GM12878 (cell line): ENCODE measurements at places on chromosomes 1 and 21.

DNA sequence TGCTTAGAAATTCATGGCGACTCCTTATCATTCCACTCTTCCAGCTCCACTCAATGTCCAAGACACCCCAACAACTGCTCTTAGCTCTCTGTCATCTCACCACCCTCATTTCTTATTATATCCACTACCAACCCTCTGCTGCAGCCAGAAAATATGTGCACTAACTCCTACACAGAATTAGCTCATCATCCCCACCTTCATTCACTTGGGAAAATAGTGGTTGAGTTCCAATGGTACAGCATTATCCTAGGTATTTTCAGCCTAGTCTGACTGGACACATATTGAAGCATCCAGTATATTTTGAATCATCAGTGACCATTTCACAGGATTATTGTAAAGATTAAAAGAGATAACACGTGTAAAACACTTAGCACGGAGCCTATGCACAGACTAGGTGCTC lies 16.7 kb upstream of the VSIG8 start:
- H3K4me3 ChIP-seq: no peak overlapping the region
- no peaks in the 10 kb centered on the region for H3K27me3 ChIP-seq
- H3K36me3 ChIP-seq: no peaks in the 10 kb centered on the region
- no peaks in the 10 kb centered on the region for H3K4me1 ChIP-seq

DNA sequence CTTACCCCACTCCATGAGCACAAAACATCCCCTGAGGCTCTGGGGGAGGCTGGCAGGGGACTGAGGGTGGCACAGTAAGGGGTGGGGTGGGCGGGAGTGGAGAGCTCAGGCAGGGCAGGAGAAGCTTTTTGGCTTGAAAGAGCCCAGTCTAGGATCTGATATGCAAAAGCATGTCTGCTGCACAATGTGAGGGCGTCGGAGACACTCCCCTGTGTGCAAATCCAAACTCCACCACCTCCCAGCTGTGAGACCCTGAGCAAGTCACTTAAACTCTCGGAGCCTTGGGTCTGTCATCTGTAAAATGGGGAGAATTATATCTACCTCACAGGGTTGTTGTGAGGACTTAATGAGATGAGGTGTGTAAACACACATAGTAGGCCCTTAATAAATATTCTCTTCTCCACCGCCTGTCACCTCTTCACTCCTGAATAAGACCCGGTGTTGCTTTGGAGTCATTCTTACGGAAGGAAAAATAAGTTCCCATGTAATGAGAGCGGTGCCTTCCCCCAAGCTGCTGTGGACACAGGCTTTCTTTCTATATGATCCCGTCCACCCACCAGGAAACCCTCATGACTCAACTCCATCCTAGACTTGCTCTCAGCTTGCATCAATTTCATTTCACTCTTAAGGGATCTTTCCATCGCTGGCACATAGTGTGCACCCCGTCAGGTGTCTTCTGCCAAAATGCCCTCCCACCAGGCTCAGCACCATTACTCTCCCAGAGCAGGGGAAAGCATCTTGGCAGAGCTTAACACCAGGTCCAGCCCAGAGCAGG lies 12.5 kb downstream of the KCNN3 start:
- H3K27me3 ChIP-seq: no peaks in the 10 kb centered on the region
- peak overlapping the region; percentile 79 for H3K27ac ChIP-seq
- no peaks in the 10 kb centered on the region for H3K36me3 ChIP-seq
- no peak for DNase-seq
- peaks cover 56% of the 10 kb centered on the region for H3K4me1 ChIP-seq

DNA sequence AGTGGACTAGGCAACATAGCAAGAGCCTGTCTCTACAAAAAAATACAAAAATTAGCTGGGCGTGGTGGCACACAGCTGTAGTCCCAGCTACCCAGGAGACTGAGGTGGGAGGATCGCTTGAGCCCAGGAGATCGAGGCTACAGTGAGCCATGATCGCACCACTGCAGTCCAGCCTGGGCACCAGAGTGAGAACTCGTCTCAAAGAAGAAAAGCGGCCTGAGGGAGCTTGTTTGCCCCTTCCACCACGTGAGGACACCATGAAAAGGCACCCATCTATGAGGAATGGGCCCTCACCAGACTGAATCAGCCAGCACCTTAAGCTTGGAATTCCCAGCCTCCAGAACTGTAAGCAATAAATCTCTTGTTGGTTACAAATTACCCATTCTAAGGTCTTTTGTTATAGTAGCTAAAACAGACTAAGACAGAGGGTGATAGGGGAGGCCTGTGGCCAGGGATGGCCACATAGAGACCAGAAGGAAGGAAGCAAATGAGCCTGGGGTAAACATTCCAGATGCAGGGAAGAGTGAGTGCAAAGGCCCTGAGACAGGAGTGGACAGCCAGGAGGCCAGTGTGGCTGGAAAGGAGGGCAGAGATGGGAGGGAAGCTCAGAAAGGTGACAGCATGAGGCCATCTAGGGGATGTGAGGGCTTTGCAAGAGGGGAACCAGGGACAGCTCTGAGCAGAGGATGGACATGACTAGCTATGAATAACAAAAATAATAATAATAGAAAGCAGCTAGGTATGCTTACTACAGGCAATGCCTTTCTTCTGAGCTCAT lies 120.1 kb downstream of the MATN1 start:
- H3K36me3 ChIP-seq: no peaks in the 10 kb centered on the region
- no peak overlapping the region for H3K27ac ChIP-seq
- H3K4me3 ChIP-seq: no peak overlapping the region
- H3K27me3 ChIP-seq: no peaks in the 10 kb centered on the region; the same call in 1 of the 2 replicates
- DNase-seq: no peak

GRCh38 chr1:219062161-219062560 lies 111.5 kb upstream of the LYPLAL1 start:
- DNase-seq: no peak
- no peaks in the 10 kb centered on the region for H3K36me3 ChIP-seq
- H3K27me3 ChIP-seq: no peaks in the 10 kb centered on the region
- H3K4me1 ChIP-seq: no peaks in the 10 kb centered on the region

GRCh38 chr1:211231873-211232272 lies 27.3 kb upstream of the RCOR3 start:
- no peaks in the 10 kb centered on the region for H3K36me3 ChIP-seq
- no peak overlapping the region for H3K27ac ChIP-seq
- no peak for DNase-seq
- no peaks in the 10 kb centered on the region for H3K27me3 ChIP-seq

GRCh38 chr1:4322881-4323280 lies 331.5 kb upstream of the AJAP1 start:
- H3K4me3 ChIP-seq: no peak overlapping the region
- no peaks in the 10 kb centered on the region for H3K36me3 ChIP-seq
- H3K4me1 ChIP-seq: no peaks in the 10 kb centered on the region
- DNase-seq: no peak

- no peaks in the 10 kb centered on the region for H3K4me1 ChIP-seq
- no peak overlapping the region for H3K4me3 ChIP-seq
- H3K27ac ChIP-seq: no peak overlapping the region
These were observed 173.9 kb downstream of the GPATCH2 start for GRCh38 chr1:217457016-217457415.

DNA sequence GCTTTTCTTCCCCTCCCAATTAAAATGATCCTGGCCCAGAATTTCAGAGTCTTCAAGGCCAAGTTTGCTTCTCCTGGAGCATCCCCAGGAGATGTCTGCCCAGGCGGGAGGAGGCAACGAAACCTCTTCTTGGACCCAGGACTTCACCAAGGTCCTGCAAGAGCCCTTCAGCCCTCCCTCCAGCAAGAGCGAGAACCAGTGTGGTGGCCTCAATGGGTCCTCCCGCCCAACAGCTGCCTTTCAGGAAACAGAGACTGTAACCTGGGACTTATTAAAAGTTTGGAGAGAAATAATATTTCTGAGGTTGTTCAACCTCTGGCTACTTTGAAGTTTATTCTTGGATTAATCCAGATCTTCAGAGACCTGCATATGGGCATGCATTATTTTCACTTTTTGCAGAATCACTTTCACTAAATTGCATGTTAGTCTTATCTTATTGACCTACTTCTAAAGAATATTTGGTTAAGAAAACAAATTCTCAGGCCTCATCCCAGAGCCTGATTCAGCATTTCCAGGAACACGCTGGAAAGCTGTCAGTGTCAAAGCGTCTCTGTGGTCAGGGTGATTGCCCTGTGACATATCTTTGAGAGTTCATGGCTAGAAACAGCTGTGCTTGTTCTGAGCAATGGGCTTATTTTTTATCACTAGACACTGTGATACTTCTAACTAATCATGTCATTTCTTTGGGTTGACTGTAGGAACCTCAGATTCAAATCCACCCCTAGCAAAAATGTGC lies 66.0 kb upstream of the CLDN14 start:
- DNase-seq: no peak
- no peaks in the 10 kb centered on the region for H3K27me3 ChIP-seq
- no peaks in the 10 kb centered on the region for H3K4me1 ChIP-seq
- no peaks in the 10 kb centered on the region for H3K36me3 ChIP-seq
- no peak overlapping the region for H3K4me3 ChIP-seq

- no peaks in the 10 kb centered on the region for H3K36me3 ChIP-seq
- H3K4me3 ChIP-seq: no peak overlapping the region
- H3K27me3 ChIP-seq: no peaks in the 10 kb centered on the region
- no peak for DNase-seq
- H3K4me1 ChIP-seq: peaks cover 5% of the 10 kb centered on the region
These were observed 8.5 kb upstream of the MEX3A start for GRCh38 chr1:156090840-156091188.

DNA sequence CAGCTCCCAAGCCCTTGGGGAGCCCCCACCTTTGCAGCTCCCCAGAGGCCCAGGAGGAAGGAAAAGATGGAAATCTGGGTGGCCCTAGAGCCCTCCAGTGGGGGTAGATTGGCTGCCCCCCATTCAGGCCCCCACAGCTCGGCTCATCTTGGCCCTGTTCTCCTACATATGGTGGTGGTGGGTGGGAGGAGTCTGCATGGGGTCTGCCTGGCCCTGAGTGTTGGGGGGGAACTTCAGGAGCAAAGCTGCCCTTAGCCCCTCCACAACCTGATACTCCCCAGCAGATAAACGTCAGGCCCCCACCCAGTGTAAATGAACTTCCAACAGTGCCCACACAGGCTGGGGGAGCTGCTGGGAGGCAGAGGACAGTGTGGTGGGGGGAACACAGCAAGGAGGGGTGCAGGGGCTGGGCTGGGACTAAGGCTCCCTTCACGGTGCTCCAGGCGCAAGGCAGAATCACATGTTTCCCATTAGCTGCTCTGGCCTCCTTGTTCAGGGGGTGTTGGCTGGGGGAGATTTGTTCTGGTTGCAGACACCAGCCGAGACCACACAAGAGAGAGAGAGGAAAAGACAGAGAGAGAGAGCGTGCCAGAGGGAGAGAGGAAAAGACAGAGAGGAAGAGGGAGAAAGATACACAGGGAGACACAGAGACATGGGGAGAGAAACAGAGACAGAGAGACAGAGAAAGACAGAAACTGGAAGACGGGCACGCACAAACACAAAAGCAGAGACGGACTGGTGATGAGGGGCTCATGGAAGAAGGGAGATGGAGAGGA lies 42.6 kb downstream of the AHDC1 start:
- H3K36me3 ChIP-seq: peaks cover 4% of the 10 kb centered on the region
- peaks cover 10% of the 10 kb centered on the region for H3K4me1 ChIP-seq
- no peak overlapping the region for H3K4me3 ChIP-seq
- no peaks in the 10 kb centered on the region for H3K27me3 ChIP-seq

GRCh38 chr1:193176788-193177187 lies 9.6 kb downstream of the B3GALT2 start:
- no peak for DNase-seq
- no peaks in the 10 kb centered on the region for H3K4me1 ChIP-seq
- H3K4me3 ChIP-seq: no peak overlapping the region

- DNase-seq: no peak
- no peak overlapping the region for H3K27ac ChIP-seq
- H3K36me3 ChIP-seq: no peaks in the 10 kb centered on the region
- H3K4me1 ChIP-seq: peaks cover 14% of the 10 kb centered on the region
These were observed 67.9 kb downstream of the MDM4 start for GRCh38 chr1:204583909-204584632.

DNA sequence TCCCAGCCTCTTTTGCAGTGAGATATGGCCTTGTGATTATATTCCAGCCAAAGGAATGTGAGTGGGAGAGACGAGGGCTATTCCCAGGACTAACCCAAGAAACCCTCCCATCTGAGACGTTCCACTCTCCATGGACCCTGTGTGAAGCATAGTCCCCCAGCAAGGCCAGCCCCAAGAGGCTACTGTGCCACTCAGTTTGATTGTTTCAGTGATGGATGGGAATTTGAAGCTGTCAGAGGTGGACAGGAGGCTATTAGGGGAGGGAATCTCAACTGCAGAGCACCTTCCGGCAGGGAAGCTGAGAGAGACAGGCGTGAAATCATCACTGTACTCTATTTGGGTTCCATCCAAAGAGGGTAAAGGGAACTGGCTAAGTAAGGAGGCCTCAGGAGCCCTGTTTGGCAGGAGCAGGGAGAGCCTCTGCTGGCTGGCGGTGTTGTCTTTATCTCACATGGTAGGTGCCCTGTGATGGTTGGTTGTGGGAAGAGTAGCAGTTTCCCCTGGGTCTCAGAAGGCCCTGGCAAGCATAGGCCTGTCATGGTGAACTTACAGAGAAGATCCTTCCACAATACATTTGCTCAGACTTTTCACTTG lies 3.4 kb upstream of the TEX35 start:
- H3K36me3 ChIP-seq: no peaks in the 10 kb centered on the region
- H3K4me1 ChIP-seq: no peaks in the 10 kb centered on the region
- DNase-seq: no peak
- no peak overlapping the region for H3K27ac ChIP-seq
- no peak overlapping the region for H3K4me3 ChIP-seq

DNA sequence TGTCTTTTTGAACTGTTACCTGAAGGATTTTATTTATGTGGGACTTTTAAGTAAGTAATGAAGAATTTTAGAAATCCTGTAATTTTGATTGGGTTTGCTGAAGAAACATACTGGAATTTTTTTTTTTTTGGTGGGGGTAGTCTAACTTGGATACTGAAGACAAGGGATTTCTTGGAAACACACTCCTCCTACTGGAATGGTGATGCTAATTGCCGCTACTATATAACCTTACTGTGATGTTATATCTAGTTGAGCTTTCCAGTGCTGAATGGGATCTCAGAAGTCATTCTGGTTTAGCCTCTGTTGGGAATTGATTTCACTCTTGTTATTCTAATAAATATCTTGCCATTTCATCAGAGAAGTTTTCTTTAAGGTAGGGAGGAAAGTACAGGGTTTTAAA lies 8.4 kb downstream of the PPP2R5A start:
- H3K27me3 ChIP-seq: no peaks in the 10 kb centered on the region
- H3K4me3 ChIP-seq: no peak overlapping the region
- peaks cover 15% of the 10 kb centered on the region for H3K4me1 ChIP-seq
- no peaks in the 10 kb centered on the region for H3K36me3 ChIP-seq
- DNase-seq: no peak

DNA sequence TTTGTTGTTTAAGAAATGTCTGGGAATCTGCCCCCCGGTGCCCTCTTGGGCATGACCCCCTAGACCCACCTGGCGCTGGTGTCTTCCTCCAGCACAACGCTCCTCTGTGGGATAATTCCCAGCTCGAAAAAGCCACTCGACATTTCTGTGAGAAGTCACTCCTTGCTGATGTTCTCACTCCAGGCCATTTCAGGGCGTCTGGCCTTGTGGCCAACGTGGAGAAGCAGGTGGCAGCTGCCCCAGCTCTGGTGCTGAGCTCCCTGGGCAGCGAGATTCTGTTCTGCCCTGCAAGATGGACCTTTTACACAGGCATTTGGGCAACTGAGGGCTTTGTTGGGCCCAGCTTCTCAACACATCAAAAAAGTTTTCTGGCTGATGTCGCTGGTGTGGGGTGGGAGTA lies 147.7 kb upstream of the WNT4 start:
- no peaks in the 10 kb centered on the region for H3K36me3 ChIP-seq
- DNase-seq: no peak
